ENCODE measurements at places on chromosomes 4 and X.

GRCh38 chr4:155604718-155605626 lies 61.7 kb upstream of the GUCY1A1 start:
- no peak for DNase-seq

DNA sequence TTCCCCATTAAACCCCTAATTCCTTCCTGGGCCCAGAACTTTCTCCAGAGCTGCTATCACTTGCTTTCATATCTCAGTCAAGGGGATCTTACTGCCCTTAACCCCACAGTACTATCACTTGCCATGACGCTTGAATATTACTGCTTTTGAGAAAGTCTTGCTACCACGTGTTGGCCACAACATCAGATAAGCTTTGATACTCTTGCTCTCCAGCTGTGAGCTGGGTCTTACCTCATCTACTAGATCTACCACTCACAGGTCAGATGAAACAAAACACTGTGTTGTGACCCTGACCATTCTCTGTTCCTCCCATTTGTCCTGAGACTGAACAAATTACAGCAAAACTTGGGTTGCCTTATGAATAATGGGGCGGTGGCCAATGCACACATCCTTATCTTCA lies 12.1 kb upstream of the TAPT1 start:
- no peak for DNase-seq

DNA sequence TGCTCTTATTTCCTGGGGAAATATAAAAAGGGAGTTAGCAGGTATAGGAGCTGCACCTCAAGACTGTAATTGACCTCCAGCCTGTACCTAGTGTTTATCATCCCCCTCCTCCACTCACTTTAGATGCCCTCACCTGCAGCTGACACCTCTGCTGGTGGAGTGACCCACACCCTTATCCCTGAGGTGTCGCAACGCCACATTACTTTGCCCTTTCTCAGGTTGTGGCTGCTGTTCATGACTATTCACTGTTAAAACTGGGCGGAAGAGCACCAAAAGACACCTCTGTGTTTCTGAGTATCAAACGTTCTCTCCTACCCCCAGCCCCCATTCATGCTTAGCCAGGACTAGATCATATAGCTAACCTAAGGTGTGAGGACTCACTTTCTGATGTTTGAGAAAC lies 101.5 kb upstream of the ADAMTS3 start:
- DNase-seq, result no peak

- DNase-seq, result no peak
Measured at GRCh38 chr4:155371432-155372043, 5.2 kb downstream of the MAP9 start.

- DNase-seq, result no peak
Measured at GRCh38 chr4:154421618-154422017, 70.0 kb downstream of the DCHS2 start.

DNA sequence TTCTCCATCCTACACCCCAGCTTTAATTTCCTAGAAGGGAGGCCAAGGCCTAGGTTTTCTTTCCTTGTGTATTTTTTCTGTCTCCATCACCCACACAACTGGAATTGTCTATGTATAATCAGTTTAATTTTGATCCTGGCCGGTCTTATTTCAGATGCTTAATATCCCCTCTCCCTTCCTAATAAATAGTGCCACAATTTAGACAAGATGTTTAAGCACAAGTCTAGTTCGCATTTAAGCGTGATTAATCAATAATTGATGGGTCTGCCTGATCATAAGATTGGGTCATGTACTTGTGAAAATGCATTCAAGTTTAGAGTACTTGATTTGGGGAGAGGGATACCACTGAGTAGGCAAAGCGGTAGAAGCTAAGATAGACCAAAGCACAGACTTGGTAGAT lies 2.4 kb downstream of the BMP2K start:
- DNase-seq, result no peak

GRCh38 chrX:10239611-10240064 lies 82.9 kb downstream of the CLCN4 start:
- DNase-seq, result no peak

GRCh38 chr4:2930758-2931511 lies 32.3 kb downstream of the NOP14 start:
- no peak for DNase-seq

GRCh38 chr4:29718136-29718535 lies 1002.0 kb upstream of the PCDH7 start:
- DNase-seq, result no peak

- DNase-seq, result no peak
Measured at GRCh38 chr4:141638230-141638629, 1.8 kb downstream of the IL15 start.

DNA sequence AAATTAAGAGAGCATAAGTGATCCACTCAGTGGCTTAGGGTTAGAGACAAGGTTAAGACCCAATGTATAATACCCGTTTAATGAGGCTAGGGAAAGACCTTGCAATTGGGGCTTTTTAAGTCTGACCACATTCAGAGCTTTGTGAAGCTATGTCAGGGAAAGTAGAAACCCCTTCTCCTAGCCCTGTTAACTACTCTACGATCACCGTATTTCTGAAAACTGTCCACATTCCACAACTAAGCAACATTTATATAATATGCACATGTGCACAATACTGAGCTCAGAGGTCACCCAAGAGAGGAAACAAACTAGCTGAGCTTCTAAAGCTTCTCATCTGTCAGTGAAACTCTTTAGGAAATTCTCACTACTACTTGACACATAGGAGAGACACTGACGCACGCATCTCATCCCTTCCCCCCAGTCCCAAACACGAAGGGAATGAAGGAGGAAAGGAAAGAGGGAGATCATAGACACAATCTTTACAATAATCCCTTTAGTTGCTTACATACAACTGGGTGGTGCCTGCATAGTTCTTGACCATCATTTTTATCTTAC lies 56.2 kb downstream of the METTL14 start:
- no peak for DNase-seq

GRCh38 chrX:115624916-115625315 lies 63.9 kb downstream of the PLS3 start:
- no peak for DNase-seq

DNA sequence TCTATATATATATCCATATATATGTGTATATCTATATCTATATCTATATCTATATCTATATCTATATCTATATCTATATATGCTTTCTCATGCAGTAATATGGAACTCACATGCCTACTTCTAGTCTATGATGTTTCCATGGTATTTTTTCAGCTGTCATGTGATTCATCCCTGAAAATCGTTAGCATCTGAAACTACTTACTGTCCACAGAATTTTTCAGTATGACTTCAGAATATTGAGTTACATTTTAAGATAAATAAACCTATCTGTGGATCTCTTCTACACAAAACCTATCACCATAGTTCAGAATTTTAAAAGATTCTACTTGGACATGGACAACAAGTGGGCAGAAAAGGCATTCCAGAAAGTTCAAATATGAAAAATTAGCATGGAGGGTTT lies 855.1 kb upstream of the INTU start:
- DNase-seq, result no peak

GRCh38 chr4:97142893-97143292 lies 1000.4 kb downstream of the STPG2 start:
- peak; percentile 71 for DNase-seq

DNA sequence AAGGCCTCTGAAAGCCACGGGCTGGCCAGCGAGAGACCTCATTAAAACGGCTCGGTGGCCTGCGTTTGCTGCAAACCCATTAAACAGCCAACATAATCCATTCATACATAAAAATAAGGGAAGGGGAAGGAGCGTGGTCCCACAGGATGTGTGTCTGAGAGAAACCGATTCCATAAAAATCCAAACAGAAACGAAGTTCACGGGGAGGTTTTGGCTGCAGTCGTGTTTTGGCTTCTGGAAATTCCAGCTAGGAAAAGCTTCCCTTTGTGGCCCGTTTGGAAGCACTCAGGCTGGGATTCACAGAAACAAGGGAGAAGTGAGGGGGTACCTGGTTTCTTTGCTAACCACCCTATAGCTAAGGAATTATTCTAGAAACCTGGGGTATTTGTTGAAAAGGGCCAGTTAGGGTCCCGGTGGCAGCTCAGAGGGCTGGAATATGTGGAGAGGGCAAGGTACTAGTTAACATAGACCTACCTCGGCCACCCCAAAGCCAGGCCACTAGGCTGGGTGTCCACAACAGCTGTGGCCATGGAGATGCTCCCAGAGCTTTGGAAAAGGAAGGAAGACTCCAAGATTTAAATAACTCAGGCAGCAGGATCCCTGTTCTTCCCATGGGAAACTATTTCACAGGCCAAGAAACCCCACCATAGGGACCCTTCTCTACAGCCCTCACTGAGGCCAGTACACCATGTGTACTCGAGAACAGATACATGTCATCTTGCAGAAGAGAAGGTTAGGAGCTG lies 166.8 kb downstream of the BCOR start:
- DNase-seq, result no peak
